ENCODE measurements at places on chromosomes 6 and 20. TPM values are rescaled to one million over a fixed set of nuclear protein-coding genes. Genes with fewer than 3 reads are reported as not detected.

FOXO3 gene
- 34.5 TPM for total RNA-seq

TGM3 gene
- not detected for total RNA-seq

GSTA2 gene
- 65.4 TPM for total RNA-seq

DNA sequence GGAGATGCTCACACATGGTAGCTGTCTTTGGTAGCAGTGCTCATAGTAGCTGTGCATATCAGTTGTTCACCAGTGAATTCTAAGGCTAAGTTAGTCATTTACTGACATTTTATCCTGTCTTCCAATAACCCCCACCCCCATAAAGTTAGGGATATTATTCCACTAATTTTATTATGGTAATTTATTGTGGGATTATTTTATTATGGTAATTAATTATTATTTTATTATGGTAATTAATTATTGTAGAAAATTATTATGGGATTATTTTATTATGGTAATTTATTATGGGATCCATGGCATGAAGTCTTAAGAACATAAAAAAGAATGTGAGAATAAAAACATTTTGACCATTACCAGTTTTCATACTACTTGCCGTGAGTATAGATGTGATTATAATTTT lies 406.5 kb downstream of the LAMA2 start:
- no peak for DNase-seq

DNA sequence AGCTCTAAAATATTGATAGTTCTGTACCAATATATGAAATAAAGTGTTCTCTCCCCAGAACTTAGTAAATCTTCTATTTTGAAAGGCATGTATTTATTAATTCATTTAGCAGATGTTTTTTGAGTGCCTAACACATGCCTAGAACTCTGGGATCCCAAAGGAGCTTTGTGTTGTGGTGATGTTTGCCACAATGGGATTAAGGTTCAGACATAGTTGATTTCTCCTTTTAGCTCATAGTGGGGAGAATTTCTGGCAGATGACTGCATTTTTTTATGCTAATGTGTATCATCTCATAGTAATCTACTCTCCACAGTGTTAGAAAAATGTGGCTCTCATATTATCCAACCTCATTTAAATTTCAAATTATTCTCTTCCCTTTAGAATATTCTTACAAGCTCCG lies 21.7 kb downstream of the MYB start:
- DNase-seq, result no peak

DNA sequence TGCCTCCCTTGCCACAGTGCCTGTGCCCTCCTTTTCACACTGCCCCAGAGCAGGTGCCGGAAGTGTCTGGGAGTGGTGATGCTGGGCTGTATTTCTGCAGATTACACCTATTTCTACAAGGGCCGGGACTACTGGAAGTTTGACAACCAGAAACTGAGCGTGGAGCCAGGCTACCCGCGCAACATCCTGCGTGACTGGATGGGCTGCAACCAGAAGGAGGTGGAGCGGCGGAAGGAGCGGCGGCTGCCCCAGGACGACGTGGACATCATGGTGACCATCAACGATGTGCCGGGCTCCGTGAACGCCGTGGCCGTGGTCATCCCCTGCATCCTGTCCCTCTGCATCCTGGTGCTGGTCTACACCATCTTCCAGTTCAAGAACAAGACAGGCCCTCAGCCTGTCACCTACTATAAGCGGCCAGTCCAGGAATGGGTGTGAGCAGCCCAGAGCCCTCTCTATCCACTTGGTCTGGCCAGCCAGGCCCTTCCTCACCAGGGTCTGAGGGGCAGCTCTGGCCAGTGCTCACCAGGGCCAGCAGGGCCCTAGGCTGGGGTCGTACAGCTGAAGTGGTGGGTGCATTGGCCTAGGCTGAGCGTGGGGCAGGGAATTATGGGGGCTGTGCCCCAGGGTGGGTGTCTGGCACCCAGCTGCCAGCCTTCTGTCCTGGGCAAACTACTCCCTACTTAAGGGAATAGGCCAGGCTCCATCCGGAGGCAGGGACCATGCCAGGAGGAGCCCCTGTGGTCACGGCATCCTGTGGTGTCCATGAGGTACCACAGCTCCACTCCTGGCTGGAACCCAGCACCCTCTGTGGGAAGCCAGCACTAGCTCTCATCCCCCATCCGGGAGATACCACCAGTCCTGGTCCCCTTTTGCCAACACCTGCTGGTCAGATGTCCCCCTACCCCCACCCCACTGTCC lies 3.5 kb downstream of the MMP24OS start:
- peak; percentile 54 for DNase-seq

GRCh38 chr20:4613718-4614620 lies 107.7 kb upstream of the PRND start:
- no peak for DNase-seq

GRCh38 chr6:36594816-36595643 lies 868 bp downstream of the SRSF3 start:
- no peak for DNase-seq

- DNase-seq, result no peak
Observed at GRCh38 chr6:84785671-84786070, 21.3 kb upstream of the TBX18 start.

- no peak for DNase-seq
Observed at GRCh38 chr6:71080826-71081225, 124.0 kb upstream of the B3GAT2 start.

DNA sequence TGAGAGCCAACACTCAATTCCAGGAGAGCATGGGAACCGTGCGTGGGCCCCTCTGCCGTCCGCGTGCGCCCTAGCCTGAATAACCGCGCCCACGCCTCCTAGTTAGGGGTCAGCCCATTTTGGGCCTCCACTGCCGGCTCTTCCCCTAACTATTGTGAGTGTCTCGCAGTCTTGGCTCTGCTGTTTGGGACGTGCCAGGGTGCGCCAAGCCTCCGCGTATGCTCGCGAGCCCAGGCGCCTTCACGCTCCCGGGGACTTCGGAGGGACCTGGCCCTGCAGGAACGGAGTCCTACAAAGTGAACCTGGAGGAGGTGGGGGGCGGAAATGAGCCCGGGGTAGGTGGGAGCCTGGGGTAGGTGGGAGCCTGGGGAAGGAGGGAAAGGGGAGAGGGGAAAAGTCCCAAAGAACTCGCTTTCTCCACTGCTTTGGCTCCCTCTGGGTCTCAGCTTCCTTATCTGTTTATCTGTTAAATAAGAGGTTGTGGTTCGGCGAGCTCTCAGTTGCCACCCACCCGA lies 873 bp upstream of the GCM2 start:
- DNase-seq, result no peak
